Activated CD4-positive, alpha-beta T cell treated with anti-CD3 and anti-CD28 coated beads, Interleukin-2, amount 50 U/mL, for 48 hours (primary cell): ENCODE measurements at places on chromosomes 6 and 20.

DNA sequence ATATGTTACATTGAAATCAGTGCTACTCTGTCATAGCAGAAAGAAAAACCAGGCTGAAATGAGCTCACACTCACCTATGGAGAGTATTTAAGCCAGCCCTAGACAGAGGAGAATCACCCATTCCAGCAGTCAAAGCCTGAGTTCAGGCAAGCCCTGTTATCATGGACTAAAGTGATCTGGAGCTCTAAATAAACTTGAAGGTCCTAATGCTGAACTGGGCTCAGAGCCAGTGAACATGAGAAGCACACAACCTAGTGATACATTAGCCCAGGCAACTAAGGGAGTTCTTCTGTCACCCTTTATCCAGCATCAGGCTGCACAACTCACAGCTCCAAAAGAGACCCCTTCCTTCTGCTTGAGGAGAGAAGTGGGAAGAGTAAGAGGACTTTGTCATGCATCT, 425.0 kb downstream of the COL12A1 start:
- no peak for DNase-seq

GRCh38 chr6:101779051-101779844, 385.7 kb downstream of the GRIK2 start:
- DNase-seq = no peak

- peak; percentile 9 for DNase-seq
These were observed 12.9 kb upstream of the C20orf144 start for GRCh38 chr20:33649201-33649681.

- DNase-seq = no peak
These were observed 110.0 kb downstream of the MAP7 start for GRCh38 chr6:136440203-136440602.

DNA sequence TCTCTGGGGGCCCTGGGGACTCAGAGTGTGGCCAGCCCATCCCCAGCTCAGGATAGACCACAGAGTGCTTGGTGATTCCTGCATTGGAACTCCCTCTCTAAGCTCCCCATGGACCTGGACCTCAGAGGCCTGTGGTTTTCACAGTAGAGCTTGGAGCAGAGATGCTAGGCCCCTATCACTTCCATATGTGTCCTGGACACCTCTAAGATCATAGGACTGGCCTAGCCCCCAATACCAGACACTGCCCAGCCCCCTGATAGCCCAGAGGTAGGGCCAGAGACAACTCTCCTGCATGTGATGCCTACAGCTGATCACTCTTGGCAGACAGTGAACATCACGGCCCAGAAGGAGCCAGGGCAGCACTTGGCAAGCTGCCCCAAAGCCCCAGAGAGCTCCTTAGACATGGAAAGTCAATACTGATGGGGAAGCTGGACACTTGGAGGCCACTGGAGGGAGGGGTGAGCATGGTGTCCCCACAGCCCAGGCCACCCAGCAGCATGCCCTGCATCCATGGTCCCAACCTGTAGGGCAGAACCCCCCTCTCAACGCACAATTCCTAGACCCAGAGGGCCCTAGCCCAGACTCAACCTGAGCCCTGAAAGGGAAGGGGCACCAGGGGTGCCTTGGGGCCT, 27.1 kb downstream of the UBD start:
- DNase-seq = no peak

GRCh38 chr6:135577059-135577538, 79.6 kb upstream of the AHI1 start:
- DNase-seq = no peak

- DNase-seq = no peak
These were observed 64.0 kb downstream of the QRSL1 start for GRCh38 chr6:106693418-106693817.

GRCh38 chr20:46990017-46990595, 95.5 kb downstream of the EYA2 start:
- DNase-seq = peak; percentile 37

GRCh38 chr6:169724494-169725124, at the start of gene PHF10:
Gene PHF10 (minus strand): TSS chr6:169724500. CDS start chr6:169723931, 569 bp downstream.
- peak; percentile 69 for DNase-seq

GRCh38 chr20:62025394-62025793, 40.3 kb downstream of the TAF4 start:
- DNase-seq = no peak

DNA sequence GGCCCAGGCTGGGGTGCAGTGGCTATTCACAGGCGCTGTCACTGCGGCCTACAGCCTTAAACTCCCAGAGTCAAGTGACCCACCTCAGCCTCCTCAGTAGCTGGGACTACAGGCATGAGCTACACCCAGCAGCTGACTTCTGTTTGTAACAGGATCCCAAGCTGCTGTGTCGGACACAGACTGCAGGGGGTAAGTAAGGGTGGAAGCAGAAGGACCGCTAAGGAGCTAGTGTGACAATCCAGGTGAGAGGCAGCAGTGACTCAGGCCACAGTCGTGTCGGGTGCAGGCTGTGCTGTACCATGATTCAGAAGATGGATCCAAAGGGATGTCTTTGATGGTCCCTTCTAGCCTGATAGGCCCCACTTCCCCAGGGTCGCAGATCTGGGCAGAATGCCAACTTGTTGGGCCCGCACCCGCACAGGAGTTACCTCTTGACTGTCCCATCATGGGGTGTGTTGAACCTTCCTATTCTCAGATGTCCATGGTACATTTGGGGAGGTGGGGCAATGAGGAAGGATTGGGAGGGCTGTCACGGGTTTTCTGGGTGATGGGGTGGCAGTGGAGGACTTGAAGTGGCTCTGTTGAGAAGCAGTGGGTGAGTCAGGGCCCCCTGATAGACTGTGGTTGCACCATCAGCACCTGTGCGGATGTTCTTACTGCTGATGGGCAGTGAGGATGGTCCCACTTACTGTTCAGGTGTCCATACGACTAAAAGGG, 25.3 kb downstream of the AAR2 start:
- DNase-seq = no peak

DNA sequence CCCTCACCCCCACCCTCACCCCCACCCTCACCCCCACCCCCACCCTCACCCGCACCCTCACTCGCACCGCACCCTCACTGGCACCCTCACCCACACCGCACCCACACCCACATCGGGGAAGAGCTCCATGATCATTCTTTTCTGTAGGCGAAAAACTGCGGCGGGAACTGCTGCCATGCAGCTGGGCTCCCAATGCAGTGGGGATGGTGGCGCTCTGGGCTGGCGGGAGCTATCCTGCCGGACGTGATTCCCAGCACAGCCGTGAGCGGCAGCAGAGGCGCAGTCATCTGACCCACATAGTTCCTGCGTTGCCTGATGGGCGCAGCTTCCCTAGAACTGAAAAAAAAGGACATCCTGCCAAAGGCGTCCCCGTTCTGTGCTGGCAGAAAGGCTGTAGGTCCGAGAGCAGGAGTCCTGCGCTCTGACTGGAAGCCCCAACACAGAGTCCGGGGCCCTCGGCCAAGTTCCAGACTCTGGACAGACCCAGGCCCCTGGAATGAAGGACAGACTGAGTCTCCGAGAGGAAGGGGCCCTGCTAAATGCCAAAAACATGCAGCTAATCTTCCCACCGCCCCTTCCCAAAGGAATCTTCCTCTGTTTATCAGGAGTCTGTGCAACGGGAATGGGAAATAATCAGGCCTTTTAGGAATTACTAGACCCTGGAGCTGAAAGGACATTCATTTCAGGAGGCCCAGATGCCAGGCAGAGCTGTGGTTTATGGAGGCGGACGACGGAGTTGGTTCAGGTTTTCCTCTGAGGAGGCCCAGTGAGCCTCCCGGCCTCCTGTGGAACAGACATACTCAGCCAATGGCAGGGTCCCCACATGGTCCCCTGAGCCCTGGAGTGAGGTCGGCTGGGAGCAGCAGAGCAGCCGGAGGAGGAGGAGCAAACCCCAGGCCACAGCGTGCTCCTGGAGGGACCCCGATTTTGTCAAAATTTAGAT, 14.1 kb upstream of the TCFL5 start:
- peak; percentile 24 for DNase-seq

GRCh38 chr6:26594131-26594498, 2.6 kb upstream of the ABT1 start:
- no peak for DNase-seq

DNA sequence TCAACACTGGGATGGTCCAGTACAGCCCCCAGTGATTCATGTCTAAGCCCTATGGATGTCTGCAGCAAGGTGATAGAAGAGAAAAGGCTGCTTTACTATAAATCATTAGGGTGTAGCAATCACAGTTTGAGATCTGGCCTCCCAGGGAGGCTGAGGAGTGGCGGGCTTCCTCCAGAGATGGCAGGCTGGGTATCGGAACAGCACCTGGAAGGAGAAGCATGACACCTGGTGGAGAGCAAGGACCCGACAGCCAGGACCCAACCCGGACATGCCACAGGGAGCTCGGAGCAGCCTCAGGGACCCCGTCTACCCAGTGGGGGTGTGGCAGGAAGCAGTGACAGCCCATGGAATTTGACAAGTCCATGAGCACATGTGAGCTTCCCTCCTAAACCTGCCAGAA, 114.8 kb upstream of the CD93 start:
- DNase-seq = no peak

GRCh38 chr6:3812596-3812995, 36.6 kb upstream of the FAM50B start:
- DNase-seq = no peak

DNA sequence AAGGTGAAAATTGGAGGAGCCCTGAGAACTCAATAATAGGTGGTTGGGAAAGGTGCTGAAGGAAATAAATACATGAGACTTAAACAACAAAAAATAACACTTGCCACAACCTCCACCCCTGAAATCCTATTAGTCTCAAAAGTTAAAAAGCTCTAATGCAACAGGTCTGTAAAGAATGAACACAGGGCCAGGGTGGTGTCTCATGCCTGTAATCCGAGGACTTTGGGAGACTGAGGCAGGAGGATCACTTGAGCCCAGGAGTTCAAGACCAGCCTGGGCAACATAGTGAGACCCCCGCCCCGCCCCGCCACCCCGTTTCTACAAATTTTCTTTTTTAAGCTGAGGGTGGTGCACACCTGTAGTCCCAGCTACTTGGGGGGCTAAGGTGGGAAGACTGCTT, 1.1 kb upstream of the ZKSCAN8 start:
- DNase-seq = no peak
